ENCODE measurements at places on chromosomes 5 and 9. TPM values are rescaled to one million over a fixed set of nuclear protein-coding genes. Genes with fewer than 3 reads are reported as not detected.

Gene FSTL4
- total RNA-seq: 5.7 TPM

Gene NRG2
- total RNA-seq: 0.13 TPM

Gene FOXB2
- total RNA-seq: 8.4 TPM

Gene KIF12
- 3.3 TPM for total RNA-seq

Gene OBP2B
- not detected for total RNA-seq

Gene ENC1
- 14.4 TPM for total RNA-seq

Gene SMIM27
- total RNA-seq: 12.2 TPM

Gene CLPTM1L
- 104 TPM for total RNA-seq

Gene SCGB3A2
- total RNA-seq: 62.5 TPM

Gene SLC9A3
- 0.75 TPM for total RNA-seq

Gene SOWAHA
- 0.20 TPM for total RNA-seq

- no peak overlapping the region for H3K4me3 ChIP-seq
- no peaks in the 10 kb centered on the region for H3K27me3 ChIP-seq
- no peaks in the 10 kb centered on the region for H3K4me1 ChIP-seq
These were observed 147.2 kb downstream of the C9orf50 start for GRCh38 chr9:129473523-129474244.

DNA sequence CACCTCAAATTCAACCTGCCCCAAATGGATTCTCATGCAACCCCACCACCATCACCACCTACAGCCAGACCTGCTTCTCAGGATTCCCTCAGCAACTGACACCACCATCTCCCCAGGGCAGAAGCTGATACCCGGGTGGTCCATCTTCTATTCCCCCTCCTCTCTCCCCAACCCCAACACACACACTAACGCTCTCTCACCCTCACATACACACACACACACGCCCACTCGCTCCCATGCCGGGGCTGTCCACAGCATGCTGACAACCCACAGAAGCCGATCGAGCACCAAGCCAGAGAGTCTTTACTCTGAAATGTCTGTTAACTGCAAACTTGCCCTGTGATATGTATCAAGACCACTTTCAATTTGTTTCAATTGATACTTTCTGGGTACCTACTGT lies 28.4 kb downstream of the B4GALT1 start:
- H3K27ac ChIP-seq: no peak overlapping the region
- no peaks in the 10 kb centered on the region for H3K4me1 ChIP-seq
- H3K36me3 ChIP-seq: no peaks in the 10 kb centered on the region

DNA sequence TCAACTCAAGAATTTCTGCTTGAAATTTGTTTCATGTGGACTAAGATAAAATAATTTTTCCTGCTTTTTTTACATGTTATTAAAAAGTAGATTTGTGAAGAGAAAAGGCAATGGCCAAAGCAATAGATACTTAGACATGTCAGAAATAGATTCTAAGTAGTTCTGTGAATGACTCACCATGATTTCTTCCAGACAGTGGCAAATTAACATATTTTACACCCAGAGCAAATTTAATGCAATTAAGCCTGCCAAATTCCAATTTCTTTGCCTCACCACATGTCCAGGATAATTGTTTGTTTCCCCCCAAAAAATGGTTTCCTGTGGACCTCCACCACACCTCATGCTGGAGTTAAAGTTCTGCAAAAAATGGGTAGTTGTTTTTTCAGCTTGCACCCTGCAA lies 651.4 kb downstream of the CETN3 start:
- no peak overlapping the region for H3K4me3 ChIP-seq
- no peaks in the 10 kb centered on the region for H3K27me3 ChIP-seq
- H3K27ac ChIP-seq: no peak overlapping the region
- H3K36me3 ChIP-seq: no peaks in the 10 kb centered on the region
- no peak for DNase-seq

GRCh38 chr9:81607593-81608288 lies 81.6 kb downstream of the TLE1 start:
- H3K27ac ChIP-seq: no peak overlapping the region
- H3K36me3 ChIP-seq: peaks cover 71% of the 10 kb centered on the region
- no peaks in the 10 kb centered on the region for H3K4me1 ChIP-seq
- no peak overlapping the region for H3K4me3 ChIP-seq
- no peak for DNase-seq

GRCh38 chr5:105030153-105030552 lies 1467.6 kb upstream of the NUDT12 start:
- H3K27me3 ChIP-seq: no peaks in the 10 kb centered on the region
- H3K4me3 ChIP-seq: no peak overlapping the region
- 0 out of 2 replicates have a peak, but pooled peaks cover 4% of the 10 kb centered on the region for H3K36me3 ChIP-seq
- no peaks in the 10 kb centered on the region for H3K4me1 ChIP-seq
- H3K27ac ChIP-seq: no peak overlapping the region
- DNase-seq: no peak

- peaks cover 46% of the 10 kb centered on the region for H3K36me3 ChIP-seq
- peaks cover 4% of the 10 kb centered on the region for H3K4me1 ChIP-seq
- no peak overlapping the region for H3K27ac ChIP-seq
- no peaks in the 10 kb centered on the region for H3K27me3 ChIP-seq
These were observed 41.3 kb downstream of the HABP4 start for GRCh38 chr9:96491079-96491879.

GRCh38 chr5:92561411-92561959 lies 1019.5 kb downstream of the NR2F1-AS1 start:
- no peak for DNase-seq
- no peaks in the 10 kb centered on the region for H3K36me3 ChIP-seq
- H3K27me3 ChIP-seq: no peaks in the 10 kb centered on the region
- H3K4me3 ChIP-seq: no peak overlapping the region
- H3K4me1 ChIP-seq: no peaks in the 10 kb centered on the region

- no peak for DNase-seq
- no peaks in the 10 kb centered on the region for H3K4me1 ChIP-seq
- no peaks in the 10 kb centered on the region for H3K27me3 ChIP-seq
- H3K27ac ChIP-seq: no peak overlapping the region
These were observed 17.1 kb downstream of the F2R start for GRCh38 chr5:76733049-76733417.

DNA sequence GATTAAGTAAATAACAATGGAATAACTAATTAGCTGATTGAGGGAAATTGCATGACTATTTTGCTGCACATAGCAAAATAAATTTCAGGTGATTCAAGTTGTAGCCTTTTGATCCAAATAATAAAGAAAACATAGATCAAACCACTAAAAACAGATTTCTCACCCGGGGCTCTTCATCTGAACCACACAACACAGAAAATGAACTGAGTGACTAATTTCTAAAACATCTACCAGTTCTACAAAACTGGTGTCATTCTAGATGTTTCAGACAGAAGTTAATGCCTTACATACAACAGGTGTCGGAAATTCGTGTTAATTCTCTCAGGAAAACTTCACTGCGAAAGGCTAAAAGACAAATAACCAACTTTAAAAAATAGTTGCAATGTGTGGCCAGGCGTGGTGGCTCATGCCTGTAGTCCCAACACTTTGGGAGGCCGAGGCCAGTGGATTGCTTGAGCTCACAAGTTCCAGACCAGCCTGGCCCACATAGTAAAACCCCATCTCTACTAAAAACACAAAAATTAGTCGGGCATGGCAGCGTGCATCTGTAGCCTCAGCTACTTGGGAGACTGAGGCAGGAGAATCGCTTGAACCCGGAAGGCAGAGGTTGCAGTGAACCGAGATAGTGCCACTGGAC lies 6.9 kb downstream of the PROP1 start:
- no peaks in the 10 kb centered on the region for H3K36me3 ChIP-seq
- H3K4me3 ChIP-seq: no peak overlapping the region
- no peak for DNase-seq
- H3K27ac ChIP-seq: no peak overlapping the region

- no peaks in the 10 kb centered on the region for H3K36me3 ChIP-seq
- H3K27me3 ChIP-seq: no peaks in the 10 kb centered on the region
- H3K4me3 ChIP-seq: no peak overlapping the region
These were observed 17.6 kb upstream of the MYO10 start for GRCh38 chr5:16953729-16954128.

DNA sequence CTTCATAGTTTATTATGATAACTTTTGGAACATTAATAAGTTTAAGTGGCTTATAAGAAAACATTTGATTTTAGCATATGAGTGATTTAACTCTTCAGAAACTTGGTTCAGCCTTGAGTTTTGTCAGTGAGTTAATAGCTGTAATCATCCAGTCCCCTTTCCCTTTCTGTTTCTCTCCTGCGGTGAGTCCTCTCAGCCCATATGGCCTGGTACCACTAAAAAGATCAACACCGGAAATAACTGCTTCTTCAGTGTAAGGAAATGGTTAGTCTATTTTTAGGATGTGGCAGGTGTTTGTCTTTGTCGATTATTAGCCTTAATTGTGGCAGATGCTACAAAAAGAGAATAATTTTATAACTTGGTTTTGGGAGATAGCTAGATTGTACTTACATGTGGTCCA lies 120.2 kb upstream of the GRHPR start:
- no peaks in the 10 kb centered on the region for H3K27me3 ChIP-seq
- DNase-seq: no peak
- no peak overlapping the region for H3K4me3 ChIP-seq
- H3K36me3 ChIP-seq: no peaks in the 10 kb centered on the region
